Occipital lobe (tissue), 3 donors: ENCODE measurements at places on chromosomes 5 and 9. TPM values are rescaled to one million over a fixed set of nuclear protein-coding genes. Genes with fewer than 3 reads are reported as not detected.

- DNase-seq, result no peak
Observed at GRCh38 chr9:110106661-110107060, 101.3 kb downstream of the C9orf152 start.

DNA sequence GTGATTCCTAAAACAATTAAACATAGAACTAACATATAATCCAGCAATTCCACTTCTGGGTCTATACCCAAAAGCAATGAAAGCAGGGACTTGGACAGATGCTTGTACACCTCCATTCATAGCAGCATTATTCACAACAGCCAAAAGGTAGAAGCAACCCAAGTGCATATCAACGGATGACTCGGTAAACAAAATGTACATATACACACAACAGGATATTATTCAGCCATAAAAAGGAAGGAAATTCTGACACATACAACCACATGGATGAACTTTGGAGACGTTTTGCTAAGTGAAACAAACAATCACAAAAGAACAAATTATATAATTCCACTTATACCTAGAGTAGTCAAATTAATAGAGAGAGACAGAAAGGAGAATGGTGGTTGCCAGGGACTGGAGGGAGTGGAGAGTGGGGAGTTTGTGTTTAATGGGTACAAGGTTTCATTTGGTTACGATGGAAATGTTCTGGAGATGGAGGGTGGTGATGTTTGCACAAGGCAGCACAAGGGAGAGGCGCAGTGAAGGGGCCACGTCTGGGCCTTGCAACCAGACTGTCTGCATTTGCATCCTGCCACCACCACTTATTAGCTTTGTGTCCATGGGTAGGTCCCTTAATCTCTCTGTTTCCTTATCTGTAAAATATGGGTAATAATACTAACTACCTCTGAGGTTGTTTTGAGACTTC is 36.3 kb upstream of the RLN1 start:
- DNase-seq, result no peak

Gene PDE6A
- not detected for total RNA-seq

DNA sequence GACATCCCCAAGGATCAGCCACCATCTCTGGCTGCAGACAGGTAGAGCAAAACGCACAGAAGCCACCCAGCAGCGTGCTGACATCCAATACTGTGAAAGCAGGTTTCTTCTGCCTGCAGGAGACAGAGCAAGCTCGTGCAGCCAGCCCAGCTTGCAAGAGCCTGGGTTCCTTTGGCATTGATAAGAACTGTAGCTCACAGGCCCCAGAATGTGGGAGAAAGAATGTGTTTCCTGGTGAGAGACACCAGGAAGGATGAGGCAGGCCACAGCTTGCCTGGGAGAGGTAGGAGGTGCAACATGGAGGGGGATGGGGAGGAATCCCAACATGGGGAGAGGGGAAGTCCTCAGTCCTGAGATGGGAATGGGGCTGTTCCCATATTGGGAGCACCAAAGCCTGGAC is 34.0 kb upstream of the ARAP3 start:
- no peak for DNase-seq

- no peak for DNase-seq
Observed at GRCh38 chr5:91177085-91177484, 206.0 kb downstream of the ARRDC3 start.

GRCh38 chr5:40654377-40654991 is 25.2 kb upstream of the PTGER4 start:
- DNase-seq, result no peak

Gene C5orf52
- total RNA-seq, result not detected

DNA sequence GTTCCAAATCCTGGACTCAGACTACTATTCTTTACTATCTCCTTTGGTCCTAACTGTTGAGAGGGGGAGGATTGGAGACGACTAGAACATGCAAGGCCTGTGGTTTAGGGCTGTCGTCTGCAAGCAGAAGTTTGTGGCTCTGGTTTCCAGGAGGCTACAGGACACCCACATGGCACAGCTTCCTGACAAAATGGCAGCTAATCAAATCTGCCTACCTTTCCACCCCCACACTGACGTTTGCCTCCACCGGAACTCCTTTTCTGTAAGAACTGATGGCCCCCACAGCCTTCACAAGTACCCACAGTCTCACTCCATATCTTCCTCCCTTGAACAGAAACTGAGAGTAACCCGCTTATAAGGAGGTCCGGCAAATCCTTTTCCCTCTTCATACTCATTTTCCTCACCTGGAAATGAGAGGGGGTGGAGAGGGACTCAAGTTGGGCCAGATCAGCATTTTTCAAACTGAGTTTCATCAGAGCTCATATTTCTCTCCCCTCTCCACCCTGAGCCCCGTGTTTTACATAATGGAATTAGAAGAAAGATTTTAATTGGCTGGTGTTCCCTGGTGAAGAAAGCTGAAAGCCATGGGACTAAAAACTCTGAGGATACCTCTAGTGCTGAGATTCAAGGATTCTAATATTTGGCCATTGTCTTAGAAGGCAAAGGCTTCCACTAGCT is 5.2 kb downstream of the SLC31A2 start:
- no peak for DNase-seq

DNA sequence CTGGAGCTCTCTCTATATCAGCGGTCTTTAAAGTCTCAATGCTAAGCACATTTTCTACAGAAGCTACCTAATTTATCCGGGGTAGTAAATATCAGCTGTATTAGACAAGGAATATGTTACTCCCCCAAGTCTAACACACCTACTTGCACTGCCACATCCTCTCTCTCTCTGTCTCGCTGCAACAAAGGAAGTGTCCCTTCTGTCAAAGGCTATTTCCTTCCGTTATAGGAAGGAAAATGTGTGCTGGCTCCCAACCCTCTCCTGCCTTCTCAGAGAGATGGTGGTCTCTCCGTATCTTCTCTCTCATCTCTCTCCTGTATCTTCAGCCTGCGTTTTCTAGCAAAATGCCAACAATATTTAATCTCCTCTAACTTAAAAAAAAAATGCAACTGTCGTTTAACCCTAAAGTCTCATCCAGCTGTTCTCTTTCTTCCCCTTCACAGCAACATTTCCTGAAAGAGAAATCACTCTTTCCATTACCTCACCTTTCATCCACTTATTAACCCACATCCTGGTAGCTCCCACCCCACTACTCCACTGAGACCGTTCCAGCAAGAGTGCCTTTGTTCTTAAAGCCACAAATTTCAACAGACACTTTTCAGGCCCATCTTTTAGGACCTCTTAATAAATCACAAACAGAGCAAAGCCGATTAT is 2.3 kb downstream of the TTF1 start:
- DNase-seq, result no peak

Gene VLDLR
- 45.7 TPM for total RNA-seq

Gene SLC23A1
- total RNA-seq, result not detected

- no peak for DNase-seq
Observed at GRCh38 chr9:103082494-103082893, 87.4 kb downstream of the CYLC2 start.

Gene SOHLH1
- not detected for total RNA-seq
